Stimulated activated CD8-positive, alpha-beta memory T cell treated with anti-CD3 and anti-CD28 coated beads, Interleukin-7, amount 100 ng/mL, for 24 hours (primary cell): ENCODE measurements at places on chromosomes 1 and 21.

DNA sequence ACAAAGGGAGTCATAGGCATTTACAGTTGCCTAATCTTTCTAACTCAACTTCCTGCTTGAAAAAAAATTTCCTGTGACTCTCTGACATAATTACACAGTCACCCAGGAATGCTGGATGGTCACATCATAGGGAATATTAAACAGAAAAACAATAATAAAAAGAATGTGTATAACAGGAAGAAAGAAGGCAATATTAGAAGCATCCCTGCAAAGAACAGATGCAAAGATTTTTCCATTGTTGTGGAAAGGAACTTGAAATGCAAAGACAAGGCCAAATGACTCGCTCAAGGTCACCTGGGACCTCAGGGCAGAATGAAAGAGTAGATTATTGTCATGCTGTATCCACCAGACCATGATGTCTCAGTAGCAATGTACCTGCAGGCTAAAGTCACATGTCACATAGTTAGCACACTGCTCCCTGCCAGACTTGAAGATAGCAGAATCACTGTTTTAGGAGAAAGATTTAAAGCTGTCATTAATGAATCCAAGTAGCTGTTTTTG, 184.3 kb downstream of the CYYR1 start:
- no peak for DNase-seq

GRCh38 chr21:29298348-29299045, at the start of gene BACH1:
TSS of gene BACH1 (plus strand) at chr21:29298922. CDS start at chr21:29321281, 22,359 bp downstream.
- DNase-seq, result peak; percentile 80

GRCh38 chr21:45075596-45076244, 1.3 kb downstream of the ADARB1 start:
- no peak for DNase-seq

- no peak for DNase-seq
These were observed 79.9 kb downstream of the OBSCN start for GRCh38 chr1:228287541-228288425.

GRCh38 chr1:57431400-57431799, 7.5 kb upstream of the DAB1 start:
- DNase-seq, result no peak

DNA sequence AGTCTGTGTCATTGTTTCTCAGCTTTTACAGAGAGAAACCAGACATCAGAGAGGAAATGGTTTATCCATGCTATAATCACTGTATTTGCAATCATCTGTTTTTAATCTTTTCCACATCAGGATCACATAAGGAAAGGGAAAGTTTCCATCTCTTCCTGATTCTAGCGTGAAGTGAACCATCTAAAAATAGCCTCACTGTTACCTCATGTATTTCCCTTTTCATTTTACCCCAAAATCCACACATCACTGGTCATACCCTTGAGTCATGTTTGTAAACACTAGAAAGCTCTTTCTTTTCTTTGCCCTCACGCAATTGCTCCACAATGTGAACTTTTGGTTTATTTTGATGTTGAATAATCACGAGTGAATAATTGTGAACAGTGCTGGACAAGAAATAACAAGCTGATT, 146.0 kb downstream of the PLA2G4A start:
- no peak for DNase-seq

GRCh38 chr1:18644013-18644399, 13.4 kb downstream of the PAX7 start:
- DNase-seq, result no peak

GRCh38 chr21:16419188-16419921, 689.6 kb downstream of the USP25 start:
- no peak for DNase-seq

DNA sequence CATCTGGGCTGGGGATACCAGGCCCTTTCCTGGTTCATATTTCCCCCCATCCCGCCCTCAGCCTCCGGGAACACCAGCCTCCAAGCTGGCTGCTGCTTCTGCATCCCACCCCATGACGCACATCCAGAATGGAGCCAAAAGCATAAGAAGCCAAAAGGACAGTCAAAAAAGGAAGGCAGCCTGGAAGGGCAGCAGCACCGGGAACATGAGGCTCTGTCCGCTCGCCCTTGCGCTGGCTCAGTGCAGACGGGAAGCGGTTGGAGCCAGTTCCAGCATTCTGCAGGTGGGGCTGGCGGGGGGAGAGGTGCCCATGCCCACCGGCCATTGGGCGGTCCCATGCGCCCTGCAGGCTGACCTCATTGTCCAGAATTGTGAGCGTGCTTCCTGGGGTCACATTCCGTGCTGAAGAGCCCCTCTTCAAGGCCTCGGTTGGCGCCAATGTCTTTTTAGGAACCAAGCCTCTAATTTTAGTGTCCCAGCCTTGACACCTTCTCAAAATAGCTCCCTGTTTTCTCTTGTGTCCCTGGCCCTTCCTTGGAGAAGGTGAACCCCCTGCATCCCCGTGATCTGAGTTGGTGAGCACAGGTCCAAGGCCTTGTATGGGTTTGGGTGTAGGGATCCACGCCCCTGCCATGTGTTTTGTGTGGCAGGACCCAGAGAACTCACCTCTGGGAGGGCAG, 28.4 kb upstream of the NPPB start:
- no peak for DNase-seq

DNA sequence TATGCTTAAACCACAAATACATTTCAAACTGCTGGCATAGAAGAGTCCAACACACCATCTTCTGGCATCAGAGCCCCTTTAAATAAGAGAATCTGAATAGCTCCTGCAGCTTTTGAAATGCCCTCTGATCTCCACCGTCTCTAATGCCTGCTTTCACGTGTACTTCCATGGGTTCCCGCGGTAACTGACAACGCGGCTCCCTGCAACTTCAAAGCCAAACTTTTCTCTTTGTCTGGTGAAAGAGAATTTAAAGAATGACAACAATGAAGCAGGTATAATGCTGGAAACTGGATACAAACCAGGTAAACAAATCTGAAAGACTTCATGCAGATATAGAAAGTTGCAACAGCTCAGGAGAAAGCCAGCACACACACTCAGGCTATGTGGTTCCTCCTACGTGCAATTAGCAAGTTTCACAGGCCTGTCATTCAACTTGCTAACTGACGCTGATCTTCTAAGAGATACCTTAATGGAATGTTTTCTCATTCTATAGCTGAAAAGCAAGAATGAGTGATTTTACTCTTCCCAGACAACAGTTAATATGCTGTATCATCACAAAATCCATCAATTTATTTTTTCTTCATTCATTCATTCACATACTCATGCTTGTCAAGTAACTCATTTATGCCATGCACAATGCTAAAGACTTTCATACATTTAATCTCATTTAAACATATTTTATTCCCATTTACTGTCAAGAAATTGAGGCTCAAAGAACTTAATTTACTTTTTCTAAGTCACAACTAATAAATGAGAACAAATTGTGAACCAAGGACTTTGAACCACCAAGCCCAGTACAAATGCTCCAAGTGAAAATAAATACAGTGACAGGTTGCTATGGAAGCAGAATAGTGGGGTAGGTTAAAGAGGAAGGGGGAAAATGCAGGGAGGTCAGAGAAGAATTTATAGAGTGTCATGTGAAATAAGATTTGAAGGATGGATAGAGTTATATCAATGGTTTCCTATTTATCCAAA, 202.7 kb upstream of the SNX7 start:
- DNase-seq, result no peak

- no peak for DNase-seq
These were observed 7.6 kb downstream of the SESN2 start for GRCh38 chr1:28266920-28267322.
